ENCODE measurements at places on chromosomes 4 and X. TPM values are rescaled to one million over a fixed set of nuclear protein-coding genes. Genes with fewer than 3 reads are reported as not detected.

Gene TBC1D8B
- total RNA-seq: 23.8 TPM

Gene CHRNA9
- 0.50 TPM for total RNA-seq

Gene SLC9A7
- total RNA-seq: 8.1 TPM

Gene COL25A1
- total RNA-seq: 11.7 TPM

Gene TMEM154
- total RNA-seq: 0.56 TPM

Gene PDE6B
- 11.4 TPM for total RNA-seq

Gene SFRP2
- 0.39 TPM for total RNA-seq

Gene CCKAR
- not detected for total RNA-seq

Gene AFM
- not detected for total RNA-seq

Gene PABPC1L2B
- not detected for total RNA-seq

Gene CT45A6
- not detected for total RNA-seq

Gene ZAR1
- total RNA-seq: 2.8 TPM

Gene XAGE2
- not detected for total RNA-seq

Gene TMEM35A
- 2.3 TPM for total RNA-seq

Gene YY2
- 15.6 TPM for total RNA-seq

Gene SNCA
- total RNA-seq: 1.5 TPM
